ENCODE measurements at places on chromosomes 7 and 10.

DNA sequence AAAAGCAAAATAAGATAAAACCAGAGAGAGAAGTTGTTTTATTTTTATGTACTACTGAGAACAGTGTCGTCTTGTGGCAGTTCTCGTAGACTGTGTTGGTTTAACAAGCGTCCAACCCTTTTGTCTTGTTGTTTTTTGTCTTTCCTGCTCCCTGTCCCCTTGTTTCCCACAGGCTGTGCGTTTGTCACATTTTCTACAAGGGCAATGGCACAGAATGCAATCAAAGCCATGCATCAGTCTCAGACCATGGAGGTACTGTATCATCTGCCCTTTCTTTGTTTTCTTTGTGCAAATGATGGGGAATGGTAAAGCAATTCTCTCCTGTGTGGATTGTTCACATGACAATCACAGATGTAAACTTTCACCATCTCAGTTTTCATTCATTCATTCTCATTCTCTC lies 248.8 kb downstream of the CELF2 start:
- DNase-seq, result no peak

DNA sequence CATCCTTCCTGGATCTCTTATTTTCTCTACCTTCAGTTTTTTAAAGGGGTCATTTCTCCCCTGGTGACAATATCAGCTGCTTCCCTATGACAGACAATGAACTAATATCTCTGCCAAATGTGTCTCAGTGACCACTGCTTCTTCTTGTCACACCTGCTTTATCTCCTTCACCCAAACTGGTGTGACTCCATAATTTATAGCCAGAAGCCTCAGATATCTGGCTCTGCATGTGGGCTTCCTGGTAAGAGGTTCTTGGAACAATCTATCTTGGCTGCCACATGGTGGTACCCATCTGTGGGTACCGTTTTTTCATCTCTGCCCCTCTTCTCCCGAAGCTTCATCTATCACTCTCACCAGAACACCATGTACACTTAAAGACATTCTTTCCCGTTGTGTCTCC lies 37.0 kb downstream of the CPVL start:
- DNase-seq, result no peak

- peak; percentile 10 for DNase-seq
Measured at GRCh38 chr10:119724593-119725516, 995 bp upstream of the INPP5F start.

GRCh38 chr7:18461785-18462467 lies 33.6 kb upstream of the HDAC9 start:
- DNase-seq, result peak; percentile 8

DNA sequence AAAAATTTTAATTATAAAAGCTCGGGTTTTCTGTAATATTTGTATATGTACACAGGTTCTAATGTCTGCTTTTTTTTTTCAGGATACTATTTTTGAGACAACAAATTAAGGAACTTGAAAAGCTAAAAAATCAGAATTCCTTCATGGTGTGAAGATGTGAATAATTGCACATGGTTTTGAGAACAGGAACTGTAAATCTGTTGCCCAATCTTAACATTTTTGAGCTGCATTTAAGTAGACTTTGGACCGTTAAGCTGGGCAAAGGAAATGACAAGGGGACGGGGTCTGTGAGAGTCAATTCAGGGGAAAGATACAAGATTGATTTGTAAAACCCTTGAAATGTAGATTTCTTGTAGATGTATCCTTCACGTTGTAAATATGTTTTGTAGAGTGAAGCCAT lies 57.9 kb upstream of the BAMBI start:
- no peak for DNase-seq

DNA sequence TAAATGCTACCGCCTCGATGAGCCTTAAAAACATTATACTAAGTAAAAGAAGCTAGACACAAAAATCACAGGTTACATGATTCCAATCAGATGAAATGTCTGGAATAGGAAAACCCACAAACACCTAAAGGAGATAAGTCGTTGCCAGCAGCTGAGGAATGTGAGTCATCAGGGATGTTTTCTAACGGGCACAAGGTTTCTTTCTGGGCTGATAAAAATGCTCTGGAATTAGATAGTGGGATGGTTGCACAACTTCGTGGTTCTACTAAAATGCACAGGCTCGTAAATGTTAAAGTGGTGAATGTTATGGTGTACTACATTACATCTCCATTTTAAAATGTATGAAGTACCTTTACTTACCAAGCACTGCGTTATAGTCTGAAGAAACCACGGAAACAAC lies 9.7 kb downstream of the ABLIM1 start:
- peak; percentile 91 for DNase-seq

DNA sequence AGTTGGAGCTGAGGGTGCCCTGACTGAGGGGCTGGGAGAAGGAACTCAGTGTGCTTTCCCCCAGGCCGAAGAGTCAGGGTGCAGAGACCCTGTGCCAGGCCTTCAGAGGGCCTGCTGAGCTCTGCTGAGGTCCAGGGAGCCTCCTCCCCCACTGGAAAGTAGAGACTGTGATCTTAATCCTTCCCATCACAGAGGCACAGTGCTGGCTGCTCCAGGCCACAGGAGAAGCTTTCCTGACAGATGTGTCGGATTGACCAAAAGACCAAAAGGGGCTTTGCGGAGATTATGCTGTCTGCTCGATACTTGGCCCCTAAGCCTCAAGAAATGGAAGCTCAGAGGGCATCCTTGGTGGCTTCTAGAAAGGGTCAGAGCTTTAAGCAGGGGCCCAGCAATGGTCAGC lies 32.9 kb upstream of the BTRC start:
- no peak for DNase-seq

DNA sequence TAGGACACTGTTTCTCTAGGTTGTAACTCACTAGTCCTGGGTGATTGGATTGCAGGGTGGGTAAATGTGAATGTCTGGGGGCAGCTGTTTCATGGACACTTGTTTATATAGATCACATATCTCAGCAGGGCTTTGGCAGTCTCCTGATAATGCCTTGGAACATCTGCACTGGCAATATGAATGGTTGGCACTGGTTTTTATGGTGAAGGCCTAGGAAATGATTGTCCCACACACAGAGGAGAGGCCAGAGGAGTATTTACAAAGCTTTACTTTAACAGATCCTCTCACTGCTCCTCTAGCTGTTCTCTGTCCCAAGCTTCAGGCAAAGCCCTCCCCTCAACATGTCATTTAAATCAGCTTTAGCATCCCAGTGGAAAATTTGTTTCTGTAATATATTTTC lies 171.3 kb upstream of the STEAP4 start:
- DNase-seq, result no peak

- no peak for DNase-seq
Measured at GRCh38 chr7:36920433-36920832, 196.1 kb upstream of the AOAH start.

GRCh38 chr7:55509322-55509721 lies 63.0 kb downstream of the VOPP1 start:
- peak; percentile 37 for DNase-seq

- peak; percentile 54 for DNase-seq
Measured at GRCh38 chr10:69957886-69958555, 94.6 kb upstream of the MACROH2A2 start.

DNA sequence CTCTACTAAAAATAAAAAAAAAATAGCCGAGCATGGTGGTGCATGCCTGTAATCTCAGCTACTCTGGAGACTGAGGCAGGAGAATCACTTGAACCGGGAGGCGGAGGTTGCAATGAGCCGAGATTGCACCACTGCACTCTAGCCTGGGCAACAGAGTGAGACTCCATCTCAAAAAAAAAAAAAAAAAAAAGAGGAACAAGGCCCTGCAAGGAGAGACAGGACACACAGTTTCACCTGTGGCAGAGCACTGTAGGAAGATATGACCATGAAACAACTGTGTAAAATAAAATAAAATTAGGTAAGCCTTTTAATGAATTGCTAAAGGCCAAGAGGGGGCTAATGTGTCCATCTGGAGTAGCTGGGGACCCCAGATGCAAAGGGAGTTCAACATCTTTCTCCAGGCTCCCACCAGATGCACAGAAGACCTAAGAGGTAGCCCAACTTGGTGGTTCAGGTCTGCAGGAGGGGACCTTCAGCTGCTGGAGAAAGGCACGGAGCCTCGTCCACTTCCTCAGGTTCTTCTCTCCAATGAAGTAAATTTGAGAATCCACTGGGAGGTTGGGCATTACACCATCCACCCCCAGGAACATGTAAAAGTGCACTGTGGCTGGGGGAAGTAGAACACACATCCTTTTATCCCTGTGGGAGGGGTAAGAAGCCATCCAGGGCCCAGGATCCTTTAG lies 12.7 kb downstream of the PPIF start:
- DNase-seq, result no peak
